ENCODE measurements at places on chromosomes 2 and 18. TPM values are rescaled to one million over a fixed set of nuclear protein-coding genes. Genes with fewer than 3 reads are reported as not detected.

The CDCA7 gene
- total RNA-seq: 31.9 TPM

The UGT1A6 gene
- 2.6 TPM for total RNA-seq

The SOX11 gene
- 1.8 TPM for total RNA-seq

DNA sequence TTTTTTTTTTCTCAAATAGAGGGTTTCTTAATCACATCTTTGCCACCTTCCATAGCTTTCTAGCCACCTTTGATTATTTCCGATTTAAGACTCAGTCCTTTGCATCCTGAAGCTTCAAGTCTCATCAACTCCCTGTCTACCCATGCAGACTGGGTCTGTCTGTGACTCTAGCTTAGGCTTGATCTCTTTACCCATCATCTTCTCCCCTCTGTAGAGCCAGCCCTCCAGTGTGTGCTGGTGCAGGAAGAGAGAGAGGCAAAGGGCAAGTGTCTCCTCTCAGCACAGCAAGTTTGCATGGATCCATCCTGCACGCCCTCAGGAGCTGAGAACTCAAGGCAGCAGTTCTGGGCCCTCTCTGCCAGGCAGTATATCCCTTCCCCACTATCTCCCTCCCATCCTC, 70.4 kb downstream of the HNRNPLL start:
- no peak for DNase-seq

- no peak for DNase-seq
Observed at GRCh38 chr2:112144966-112145365, 6.8 kb downstream of the FBLN7 start.

GRCh38 chr2:148604927-148605326, 39.6 kb upstream of the EPC2 start:
- no peak for DNase-seq

DNA sequence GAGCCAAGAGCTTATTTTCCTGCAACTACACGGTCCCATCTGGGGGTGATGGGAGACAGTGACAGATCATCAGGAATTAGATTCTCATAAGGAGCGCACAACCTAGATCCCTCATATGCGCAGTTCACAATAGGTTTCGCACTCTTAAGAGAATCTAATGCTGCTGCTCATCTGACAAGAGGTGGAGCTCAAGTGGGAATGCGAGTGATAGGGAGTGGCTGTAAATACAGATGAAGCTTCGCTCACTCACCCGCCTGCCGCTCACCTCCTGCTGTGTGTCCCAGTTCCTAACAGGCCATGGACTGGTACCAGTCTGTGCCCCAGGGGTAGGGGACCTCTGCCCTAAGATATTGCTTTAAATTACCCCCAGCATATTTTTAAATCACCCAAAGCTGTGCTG, 10.8 kb downstream of the LRRFIP1 start:
- no peak for DNase-seq

DNA sequence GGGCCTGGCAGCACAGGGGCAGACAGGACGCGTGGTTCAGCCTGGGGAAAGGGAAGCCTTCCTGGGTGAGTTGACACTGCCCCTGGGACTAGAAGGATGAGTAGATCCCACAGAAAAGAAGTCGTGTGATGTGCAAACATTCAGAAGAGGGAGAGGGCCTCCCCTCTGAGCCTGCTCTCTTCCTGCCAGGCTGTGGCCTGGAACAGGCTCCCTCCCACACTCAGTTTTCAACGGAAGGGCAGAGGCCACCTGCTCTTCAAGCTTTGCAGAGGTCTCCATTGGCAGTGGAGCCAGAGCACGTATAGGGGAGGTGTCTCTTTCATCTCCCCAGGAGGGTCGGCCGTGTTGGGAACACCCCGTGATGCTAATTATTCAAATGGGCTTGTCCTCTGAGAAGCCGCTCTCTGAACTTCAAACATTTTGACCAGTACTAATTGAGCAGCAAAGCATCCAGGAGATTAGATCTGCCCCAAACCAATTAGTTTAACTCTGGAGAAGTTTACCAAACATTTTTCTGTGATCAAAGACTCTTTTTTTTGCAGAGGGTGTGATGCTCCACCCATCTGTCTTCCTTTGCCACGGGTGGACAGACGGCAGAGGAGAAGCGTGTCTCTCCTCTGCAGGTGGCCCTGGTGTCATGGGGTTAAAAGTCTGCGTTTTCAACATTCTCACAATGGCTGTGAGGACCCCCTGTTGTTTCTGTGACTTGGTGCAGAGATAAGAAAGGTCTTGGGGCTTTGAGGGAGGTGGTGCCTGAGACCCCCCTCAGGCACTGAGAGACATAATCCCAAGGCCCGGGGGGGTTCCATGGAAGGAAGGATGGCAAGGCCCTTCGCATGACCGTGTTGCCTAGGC, 29.5 kb upstream of the ODC1 start:
- DNase-seq: no peak

DNA sequence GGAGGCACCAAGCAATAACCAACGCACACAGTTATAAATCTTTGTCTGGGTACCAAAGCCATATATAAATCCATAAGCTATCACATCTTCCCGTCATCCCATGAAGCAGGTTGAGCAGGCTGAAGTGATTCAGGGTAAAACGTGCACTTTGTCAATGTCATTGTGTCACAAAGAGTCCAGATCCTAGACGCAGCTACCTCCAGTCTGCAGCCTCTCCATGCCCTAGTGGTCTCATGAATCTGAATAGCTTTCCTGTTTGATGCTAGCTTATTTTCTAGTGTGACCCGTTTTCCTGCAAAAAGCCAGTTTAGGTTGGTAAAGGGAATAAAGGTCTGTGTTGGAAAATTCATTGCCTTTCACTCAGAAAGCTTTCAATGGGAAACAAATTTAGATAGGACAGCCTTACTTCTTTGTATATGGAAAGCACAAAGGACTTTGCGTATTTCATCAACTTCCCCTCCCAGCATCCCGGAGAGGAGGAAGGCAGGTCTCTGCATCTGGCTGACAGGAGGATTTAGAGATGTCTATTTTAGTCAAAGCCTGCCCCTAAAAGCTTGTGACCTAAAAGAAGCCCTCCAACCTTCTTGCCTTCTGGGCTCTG, 222.3 kb upstream of the ARL4C start:
- no peak for DNase-seq

- no peak for DNase-seq
Observed at GRCh38 chr2:236632295-236633218, 62.9 kb downstream of the ACKR3 start.

DNA sequence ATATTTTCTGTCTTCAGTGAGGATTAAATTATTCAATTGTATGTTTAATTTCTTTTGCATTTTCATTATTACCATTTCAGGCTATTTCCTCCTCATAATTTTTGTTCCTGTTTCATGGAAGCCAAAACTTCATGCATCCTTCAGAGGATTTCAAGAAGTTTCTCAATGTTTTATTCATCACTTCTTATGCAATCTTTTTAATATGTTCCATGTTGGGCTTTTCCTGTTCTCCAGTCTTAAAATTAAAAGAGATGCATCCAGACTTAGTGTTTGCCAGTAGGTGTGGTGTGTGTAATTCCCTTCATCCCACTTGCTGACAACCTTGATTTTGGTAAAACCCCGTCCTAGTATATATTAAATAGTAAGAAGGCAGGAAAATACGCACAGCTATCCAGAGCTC, 190.0 kb downstream of the EN1 start:
- DNase-seq: no peak

DNA sequence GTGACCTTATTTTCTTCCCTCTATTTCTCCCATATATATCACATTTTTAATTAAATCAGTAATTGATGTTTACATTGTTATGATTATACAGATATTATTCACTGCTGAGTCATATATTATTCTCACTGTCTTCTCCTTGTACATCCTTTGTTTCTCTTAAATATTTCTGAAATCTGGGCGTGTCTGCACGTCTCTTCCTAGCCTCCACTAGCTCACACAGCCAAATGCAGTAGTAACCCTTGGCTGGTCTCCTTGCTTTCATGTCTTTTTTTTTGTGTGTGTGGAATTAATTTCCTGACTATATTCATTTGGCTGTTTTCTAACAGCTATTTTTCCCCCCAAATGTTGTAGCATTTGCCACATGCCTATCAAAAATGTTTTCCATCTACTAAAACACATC, 15.8 kb downstream of the CCNYL1 start:
- no peak for DNase-seq

DNA sequence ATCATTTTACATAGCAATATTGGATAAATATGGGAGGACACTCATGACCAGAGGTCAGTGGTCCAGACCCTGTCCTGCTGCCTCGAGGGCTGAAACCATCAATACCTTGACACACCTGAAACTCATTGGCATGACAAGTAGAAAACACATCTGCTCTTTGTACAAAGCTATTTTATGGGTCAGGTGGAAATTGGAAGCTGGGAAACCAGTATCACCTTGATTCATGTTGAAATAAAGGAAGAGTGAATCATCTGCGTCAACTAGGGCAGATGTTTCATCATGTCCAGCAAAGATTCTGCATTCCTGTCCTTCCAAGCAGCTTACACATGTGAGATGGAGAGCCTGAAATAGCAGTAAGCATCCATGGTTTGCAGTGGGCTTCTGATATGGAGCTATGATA, 80.0 kb upstream of the ERBB4 start:
- no peak for DNase-seq

GRCh38 chr2:16656784-16657391, 8.7 kb downstream of the CYRIA start:
- no peak for DNase-seq

- DNase-seq: no peak
Observed at GRCh38 chr2:75844651-75845050, 133.9 kb upstream of the GCFC2 start.

- DNase-seq: no peak
Observed at GRCh38 chr2:84942964-84943421, 28.0 kb upstream of the KCMF1 start.

Measured in H4 (cell line).